NCI-H460 (cell line): ENCODE measurements at places on chromosomes 5 and 9. TPM values are rescaled to one million over a fixed set of nuclear protein-coding genes. Genes with fewer than 3 reads are reported as not detected.

SLC25A2 gene
- total RNA-seq = not detected in 2 replicates

DNA sequence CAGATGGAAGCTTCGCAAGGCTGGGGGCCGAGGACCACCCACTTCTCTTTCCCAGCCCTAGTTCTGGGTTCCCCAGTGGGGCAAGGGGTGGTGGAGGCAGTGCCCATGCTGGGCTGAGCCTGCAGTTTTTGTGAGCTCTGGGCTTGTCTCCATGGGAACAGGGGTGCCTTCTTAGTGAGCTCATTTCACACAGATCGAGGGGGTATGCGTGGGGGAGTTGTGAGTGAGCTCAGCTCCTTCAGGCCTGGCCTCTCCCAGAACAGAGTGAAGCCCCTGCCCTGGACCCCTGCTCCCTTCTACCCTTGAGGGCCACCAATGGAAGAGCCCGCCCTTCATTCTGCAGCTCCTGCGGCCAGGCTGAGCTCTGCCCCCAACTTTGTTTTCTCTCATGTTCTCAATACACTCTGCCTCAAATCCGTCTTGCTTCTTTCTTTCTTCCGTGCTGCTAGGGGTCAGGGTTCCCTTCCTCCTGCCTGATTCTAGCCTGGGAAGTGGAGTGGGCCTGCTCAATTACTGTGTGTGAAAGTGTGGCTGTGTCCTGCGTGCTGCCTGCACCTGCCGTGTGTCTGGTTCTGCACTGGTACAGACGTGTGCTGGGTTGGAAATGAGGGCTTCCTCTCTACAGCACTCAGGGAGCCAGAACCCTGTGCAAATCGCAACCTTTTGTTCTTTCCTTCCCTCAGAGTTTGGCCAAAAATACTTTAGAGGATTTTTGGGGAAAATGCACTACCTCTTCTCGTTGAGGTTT is 9.0 kb upstream of the MYOZ3 start:
- no peak for DNase-seq

DNA sequence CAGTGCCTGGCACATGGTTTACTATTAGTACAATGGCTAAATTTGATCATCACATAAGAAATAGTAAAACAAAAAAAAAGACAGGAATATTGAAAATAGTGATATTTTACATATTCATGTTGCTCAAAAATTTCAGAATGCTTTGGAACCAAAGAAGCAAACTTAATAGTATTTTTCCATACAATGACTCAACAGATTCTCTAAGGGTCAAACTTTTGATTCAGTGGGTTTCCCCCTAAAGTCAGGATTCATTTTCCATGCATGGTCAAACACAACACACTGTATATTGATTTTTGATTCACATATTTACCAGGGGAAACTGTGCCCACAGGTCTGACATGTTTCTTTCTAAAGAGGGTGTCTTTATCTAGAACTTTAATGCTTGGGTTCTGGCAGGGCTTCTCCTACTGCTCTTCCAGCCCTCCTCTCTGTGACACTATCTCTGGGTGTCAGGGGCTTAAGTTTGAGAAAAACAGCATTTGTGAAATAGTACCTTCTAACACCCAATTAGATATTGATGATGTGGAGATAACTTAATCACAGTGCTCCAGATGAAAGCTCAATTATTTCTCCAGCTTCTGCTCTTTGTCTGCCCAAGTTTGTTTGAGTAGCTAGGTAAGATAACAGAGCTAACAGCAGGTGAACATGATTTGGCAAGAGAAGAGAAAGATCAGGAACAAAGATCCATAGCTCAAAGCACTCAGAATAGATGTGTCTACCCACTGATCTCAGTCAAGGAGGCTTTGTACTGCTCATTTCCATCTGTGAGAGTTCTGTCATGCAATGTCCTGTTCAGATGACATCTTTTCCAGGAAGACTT is 35.5 kb upstream of the ELL2 start:
- DNase-seq = no peak

SPINK6 gene
- 0.52 and 0.59 TPM in 2 replicates for total RNA-seq

- DNase-seq = no peak
These were observed 3.9 kb downstream of the NR2F1 start for GRCh38 chr5:93586736-93587596.

DNA sequence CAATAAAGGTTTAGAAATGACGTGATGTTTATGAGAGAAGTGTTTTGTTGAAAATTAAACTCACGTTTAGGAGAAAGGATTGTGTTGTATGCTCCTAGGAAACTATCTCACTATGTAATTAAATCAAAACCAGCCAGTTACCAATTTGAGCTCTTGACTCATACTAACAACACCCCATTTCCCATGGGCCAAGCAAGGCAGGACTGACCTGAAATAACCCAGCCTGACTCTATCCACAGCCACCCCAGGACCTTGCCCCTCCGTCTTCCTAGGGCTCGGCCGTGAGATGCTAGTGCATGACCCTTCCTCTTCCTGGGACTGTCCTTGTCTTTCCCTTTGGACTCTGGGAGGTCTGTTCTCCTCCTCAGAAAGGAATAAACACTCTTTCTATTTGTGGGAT is 16.4 kb downstream of the TLR4 start:
- no peak for DNase-seq

SPATA31D4 gene
- not detected in 2 replicates for total RNA-seq

DNA sequence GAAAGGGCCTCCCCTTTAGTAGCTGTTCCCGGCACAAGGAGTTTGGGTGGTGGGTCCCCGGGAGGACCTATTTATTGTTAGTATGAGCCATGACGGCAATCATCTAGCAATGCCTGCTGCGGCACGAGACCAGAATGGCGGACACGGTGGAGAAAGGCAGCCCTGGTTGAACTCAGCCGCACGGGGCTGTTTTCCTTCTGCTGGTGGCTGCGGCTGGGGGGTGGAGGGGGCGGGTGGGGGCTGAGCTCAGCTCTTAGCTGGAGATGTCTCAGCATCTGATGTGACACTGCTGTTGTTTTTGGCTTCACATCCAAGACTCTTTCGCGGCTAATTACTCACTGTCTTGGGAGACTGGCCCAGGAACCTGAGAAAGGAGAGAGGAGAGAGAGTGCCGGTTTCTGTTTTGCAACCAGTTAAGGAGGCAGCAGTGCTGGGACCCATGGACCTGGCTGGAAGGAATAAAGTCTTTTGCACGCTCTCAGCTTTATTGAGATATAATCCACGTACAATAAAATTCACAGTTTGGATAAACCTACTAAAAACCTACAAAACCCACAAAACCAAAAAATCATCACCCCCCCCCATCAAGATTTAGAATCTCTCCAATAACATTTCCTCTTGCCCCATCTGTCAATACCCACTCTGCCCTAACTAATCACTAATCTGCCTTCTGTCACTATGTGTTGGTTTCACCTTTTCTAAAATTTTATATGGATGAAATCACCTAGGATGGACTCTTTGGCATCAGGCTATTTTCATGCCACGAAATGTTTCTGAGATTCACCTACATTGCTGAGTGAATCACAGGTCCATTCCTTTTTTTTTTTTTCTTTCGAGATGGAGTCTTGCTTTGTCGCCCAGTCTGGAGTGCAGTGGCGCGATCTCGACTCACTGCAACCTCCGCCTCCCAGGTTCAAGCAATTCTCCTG is 81.8 kb upstream of the NEURL1B start:
- DNase-seq = no peak
